ENCODE measurements at places on chromosomes 4 and X. TPM values are rescaled to one million over a fixed set of nuclear protein-coding genes. Genes with fewer than 3 reads are reported as not detected.

DNA sequence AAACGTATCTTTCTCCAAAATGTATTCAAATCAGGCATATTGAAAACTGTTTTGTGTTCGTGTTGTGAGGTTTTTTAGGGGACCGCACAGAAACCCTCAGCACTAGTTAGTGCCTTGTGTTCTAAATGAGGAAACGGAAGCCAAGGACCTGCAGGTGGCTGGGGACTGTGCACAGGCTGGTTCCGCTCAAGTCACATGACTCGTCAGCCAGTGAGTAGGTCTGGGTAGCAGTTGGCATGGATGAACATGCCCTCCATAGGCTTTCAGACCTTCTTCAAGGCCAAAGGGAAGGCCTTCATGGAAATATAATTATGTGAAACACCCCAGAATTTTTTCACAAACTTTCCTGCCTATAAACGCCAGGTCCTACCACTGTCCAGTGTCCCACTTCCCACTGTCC lies 1.3 kb upstream of the F11 start:
- no peak overlapping the region for H3K4me3 ChIP-seq
- no peak for DNase-seq
- H3K4me1 ChIP-seq = no peaks in the 10 kb centered on the region

DNA sequence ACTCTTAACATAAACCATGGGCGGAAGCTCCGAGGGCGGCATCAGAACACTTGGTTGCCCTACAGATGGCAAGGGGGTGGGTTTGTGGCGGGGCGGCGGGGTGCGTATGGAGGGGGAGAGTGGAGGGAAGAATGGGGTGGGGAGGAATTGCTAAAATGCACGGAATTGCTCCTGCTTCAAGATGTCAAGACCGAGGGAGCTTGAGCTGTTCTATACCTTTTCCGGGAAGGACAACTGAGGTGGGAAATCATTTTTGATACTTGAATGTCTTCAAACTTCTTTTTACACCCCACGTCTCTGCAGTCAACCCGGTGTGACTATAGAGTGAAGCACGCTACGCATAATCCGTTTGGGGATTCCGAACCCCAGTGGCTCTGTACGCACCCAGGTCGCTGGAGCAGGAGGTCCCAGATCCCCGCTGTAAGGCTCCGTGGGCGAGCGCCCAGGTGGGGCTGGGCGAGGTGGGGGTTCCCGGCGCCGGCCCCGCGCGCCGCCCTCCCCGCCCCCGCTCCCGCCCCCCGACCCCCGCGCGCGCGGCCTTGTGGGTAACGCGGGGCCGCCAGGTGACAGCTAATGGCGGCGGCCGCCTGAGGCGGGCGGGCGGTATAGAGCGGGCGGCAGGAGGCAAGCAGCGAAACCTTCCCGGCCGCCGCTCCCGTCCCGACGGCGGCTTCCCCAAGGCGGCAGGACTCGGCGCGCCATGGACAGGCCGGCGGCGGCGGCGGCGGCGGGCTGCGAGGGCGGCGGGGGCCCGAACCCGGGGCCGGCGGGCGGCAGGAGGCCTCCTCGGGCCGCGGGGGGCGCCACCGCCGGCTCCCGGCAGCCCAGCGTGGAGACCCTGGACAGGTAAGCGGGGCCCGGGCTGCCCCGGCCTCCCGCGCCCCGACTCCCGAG lies at the start of gene MTMR1:
TSS of gene MTMR1 (plus strand) at position 566 of the 894 bp plus-strand sequence. CDS start at position 701, 135 bp downstream.
- peak; percentile 58 for DNase-seq
- no peaks in the 10 kb centered on the region for H3K27me3 ChIP-seq
- peak within 1 kb of the TSS; percentile 98 for H3K27ac ChIP-seq
- peaks cover 68% of the 10 kb centered on the region for H3K4me1 ChIP-seq
- peaks cover 33% of the 10 kb centered on the region for H3K36me3 ChIP-seq

DNA sequence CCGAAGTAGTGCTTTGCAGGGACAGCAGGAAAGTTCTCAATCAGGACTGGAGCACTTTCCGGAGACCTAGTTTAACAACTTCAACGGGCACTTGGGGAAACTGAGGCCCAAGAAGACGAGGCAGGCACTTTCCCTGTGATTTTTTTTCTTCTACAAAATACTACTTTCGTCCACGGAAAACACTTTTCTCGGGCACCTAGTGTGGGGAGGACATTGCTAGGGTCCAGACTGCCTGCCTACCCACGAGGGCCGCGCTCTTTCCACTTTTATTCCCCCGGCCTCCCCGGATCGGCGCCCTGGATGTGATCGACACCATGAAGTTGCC lies 125.4 kb upstream of the CXorf66 start:
- H3K27ac ChIP-seq = no peak overlapping the region
- H3K4me1 ChIP-seq = no peaks in the 10 kb centered on the region
- H3K36me3 ChIP-seq = no peaks in the 10 kb centered on the region

GRCh38 chrX:52585892-52586291 lies 68.8 kb downstream of the SSX7 start:
- no peak overlapping the region for H3K4me3 ChIP-seq
- H3K27me3 ChIP-seq = peaks cover 11% of the 10 kb centered on the region
- no peak overlapping the region for H3K27ac ChIP-seq
- no peak for DNase-seq
- no peaks in the 10 kb centered on the region for H3K4me1 ChIP-seq

- H3K4me1 ChIP-seq = no peaks in the 10 kb centered on the region
- DNase-seq = no peak
- no peaks in the 10 kb centered on the region for H3K27me3 ChIP-seq
- H3K27ac ChIP-seq = no peak overlapping the region
- no peaks in the 10 kb centered on the region for H3K36me3 ChIP-seq
Observed at GRCh38 chr4:124121461-124121971, 591.0 kb downstream of the ANKRD50 start.

GRCh38 chr4:114519368-114519767 lies 79.2 kb upstream of the UGT8 start:
- no peaks in the 10 kb centered on the region for H3K36me3 ChIP-seq
- H3K4me1 ChIP-seq = no peaks in the 10 kb centered on the region
- DNase-seq = no peak
- H3K27me3 ChIP-seq = no peaks in the 10 kb centered on the region

The GAGE13 gene
- total RNA-seq = not detected

The MAGEA4 gene
- total RNA-seq = not detected

The HTR2C gene
- not detected for total RNA-seq
